ENCODE measurements at places on chromosomes 1 and 21.

DNA sequence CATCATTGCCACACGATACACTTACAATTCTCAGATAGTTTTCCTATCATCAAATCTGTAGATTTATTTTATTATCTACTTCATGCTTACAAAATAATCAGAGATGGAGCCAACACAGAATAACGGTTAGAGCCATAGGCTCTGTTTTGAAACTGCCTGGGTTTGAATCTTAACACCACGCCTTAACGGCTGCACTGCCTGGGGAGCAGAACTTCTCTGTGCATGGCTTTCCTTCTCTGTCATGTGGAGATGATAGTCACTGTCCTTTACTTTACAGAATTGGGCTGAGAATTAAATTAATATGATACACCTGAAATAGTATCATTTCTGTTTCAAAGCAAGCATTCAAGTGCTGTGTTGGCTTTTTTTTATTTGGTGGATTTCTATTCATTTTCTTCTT is 177.8 kb downstream of the HMCN1 start:
- no peak for DNase-seq

- no peak for DNase-seq
Measured at GRCh38 chr1:54136269-54136896, 16.4 kb downstream of the CDCP2 start.

GRCh38 chr1:77288275-77288674 is 6.5 kb downstream of the AK5 start:
- DNase-seq: no peak

DNA sequence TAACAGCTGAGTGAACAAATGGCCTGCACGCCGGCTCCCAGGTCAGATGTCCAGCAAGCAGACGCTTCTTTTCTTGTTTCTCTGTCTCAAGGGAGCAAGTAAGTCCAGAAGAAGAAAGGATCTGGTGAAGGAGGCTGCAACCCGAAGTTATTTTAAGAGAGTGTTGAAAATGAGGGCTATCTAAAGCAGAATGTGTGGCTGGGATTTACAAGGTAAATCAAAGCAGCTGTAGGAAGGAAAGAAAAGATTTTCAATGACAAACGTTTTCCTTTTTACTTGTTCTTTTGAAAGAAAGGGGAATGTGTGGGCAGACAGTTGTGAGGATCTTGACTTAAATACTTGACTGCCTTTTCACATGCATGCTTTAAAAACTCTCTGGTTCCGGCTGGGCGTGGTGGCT is 311.5 kb downstream of the KIF26B start:
- no peak for DNase-seq

DNA sequence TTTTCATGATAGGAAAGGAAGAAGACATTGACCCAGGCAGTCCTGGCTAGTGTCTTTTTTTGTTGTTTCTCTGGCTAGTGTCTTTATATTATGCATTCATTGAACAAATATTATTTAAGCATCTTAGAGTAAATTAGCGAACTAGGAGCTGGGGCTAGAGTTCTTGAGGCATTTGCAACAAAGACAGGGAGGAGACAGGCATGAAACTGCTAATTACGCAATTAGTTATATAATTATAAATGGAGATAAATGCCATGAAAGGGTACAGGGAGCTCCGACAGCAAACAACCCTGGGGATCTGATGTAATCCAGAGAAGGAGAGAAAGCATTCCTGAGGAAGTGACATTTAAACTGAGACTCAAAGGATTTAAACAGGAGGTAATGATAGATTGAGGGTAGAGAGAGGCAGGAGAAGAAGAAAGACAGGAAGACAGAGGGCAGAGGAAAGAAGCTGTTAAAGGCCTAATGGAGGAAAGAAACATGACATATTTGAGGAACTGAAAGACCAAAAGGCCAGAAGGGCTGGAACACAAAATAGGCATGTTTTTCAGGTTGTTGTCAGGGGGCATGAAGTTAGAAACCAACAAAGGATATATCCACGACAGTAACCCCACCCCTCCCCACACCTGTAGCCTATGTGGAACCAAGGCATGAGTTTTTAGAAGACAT is 99.5 kb upstream of the GJB5 start:
- no peak for DNase-seq

DNA sequence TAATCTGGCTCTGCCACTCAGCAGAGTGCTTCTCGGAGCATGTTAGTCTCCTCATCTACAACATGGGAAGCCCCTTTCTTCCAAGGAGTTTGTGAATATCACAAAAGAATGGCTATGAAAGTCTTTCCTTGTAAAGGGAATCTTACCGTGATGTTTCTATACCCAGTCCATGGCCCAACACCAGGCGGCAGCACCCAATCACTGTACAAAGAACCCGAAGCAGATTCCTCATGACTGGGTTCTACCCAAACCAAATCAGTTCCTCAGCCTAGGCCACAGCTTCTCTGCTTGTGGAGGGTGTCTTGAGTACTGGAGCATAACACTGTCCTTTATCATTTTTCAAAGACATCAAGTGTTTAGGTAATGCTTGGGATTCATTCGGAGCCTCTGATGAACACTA is 16.6 kb upstream of the SLFNL1 start:
- DNase-seq: no peak

DNA sequence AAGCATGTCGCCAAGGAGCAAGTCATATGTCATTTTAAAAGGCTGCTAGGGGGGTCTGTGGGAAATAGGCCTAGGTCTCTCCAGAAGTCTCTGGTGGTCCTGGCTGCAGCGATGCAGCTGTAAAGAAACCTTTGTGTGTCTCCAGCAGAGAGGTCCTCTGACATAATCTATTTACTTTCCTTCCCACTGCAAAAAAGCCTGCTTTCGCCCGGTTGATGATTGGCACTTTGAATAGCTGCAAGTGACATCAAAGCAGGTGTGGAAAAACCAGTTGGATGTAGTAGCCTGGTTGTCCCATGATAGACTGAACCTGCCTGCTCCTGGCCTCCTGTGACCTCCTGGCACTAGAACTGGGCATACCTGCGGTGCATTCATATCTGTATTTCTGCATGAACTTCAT is 13.8 kb downstream of the RASSF5 start:
- no peak for DNase-seq

- DNase-seq: no peak
Measured at GRCh38 chr1:157955221-157955620, 38.2 kb upstream of the KIRREL1 start.

- no peak for DNase-seq
Measured at GRCh38 chr1:72109916-72110315, 172.4 kb downstream of the NEGR1 start.

DNA sequence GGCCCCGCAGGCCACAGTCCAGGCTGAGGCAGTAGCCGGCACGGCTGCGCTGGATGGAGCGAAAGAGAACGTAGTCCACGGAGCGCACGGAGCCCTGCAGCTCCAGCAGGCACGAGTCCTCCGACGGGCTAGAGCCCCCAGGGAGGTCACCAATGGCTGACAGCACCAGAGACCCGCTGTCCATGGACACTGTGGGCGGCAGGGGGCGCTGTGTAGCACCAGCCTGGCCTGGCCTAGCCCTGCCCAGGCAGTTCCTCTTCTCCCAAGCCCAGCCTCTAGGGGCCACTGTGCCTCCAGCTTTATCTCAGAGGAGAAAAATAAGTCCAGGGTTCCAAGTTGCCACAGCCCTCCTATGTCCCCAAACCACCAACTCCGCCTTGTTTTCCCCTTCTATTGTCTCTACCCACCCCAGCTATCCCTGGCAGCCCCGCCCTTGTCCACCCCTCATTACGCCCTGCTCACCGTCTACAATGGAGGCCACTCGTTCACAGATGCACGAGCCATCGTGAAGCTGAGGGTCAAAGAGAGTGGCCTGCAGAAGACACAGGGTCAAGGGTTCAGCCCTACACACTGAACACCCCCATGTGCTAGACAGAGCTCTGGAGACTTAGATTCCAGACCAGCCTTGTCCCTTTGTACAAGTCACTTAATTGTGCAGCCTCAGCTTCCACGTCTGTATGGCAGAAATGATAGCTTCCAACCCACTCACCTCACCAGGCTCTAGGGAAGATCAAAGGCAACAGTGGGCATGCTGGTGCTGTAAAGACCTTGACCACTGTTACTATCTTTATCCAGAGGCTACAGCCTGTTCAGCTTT is 4.4 kb downstream of the ENTREP3 start:
- DNase-seq: peak; percentile 97

DNA sequence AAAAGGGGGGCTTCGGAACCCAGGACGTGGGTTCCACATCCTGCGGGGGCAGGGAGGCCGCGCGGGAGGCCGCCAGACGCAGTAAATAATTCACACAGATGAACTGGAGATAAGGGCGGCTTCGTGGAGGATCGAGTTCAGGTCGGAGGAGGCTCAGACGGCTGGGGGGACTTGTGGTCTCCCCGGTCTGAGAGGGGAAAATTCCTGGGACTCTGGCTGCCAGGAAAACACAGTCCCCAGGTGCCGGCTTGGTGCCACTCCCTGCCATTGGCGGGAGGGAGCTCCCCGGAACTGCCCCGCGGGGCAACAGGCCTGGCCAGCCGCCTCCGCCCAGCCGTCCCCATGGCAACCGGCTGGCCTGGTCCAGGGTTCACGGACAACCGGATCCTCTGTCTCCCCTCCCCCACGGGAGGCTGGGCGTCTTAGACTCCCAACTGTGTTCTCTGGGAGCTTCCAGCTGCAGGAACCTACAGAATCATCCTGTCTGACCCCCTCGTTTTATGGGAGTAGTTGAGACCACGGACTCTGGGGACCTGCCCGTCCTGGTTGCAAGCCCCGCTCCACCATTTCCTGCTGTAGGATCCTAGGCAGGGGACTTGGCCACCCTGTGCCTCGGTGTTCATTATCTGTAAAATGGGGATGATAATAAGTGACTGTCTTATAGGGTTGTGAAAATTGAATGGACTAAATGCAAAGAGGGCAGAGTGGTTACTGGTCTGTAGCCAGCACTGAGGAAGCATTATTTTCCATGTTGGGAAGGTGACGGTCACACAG is 9.6 kb downstream of the CAMK2N1 start:
- DNase-seq: no peak

DNA sequence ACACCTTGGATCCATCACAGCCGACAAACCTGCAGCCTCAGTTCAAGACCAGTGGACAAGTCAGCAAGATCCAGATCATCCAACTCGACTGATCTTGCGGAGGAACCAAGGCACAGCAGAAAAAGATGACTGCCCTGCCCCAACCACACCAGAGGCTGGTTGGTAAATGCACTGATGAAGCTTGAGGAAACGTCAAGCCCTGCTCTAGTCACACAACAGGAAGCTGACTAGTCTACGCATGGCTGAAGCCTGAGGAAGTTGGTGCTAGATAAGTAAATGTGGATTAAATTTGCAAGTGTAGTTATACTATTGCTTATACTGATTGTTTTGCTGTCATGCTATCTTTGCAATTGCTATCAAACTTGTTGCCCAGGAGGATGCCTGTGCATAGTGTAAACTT is 89.0 kb downstream of the LIPI start:
- DNase-seq: no peak

DNA sequence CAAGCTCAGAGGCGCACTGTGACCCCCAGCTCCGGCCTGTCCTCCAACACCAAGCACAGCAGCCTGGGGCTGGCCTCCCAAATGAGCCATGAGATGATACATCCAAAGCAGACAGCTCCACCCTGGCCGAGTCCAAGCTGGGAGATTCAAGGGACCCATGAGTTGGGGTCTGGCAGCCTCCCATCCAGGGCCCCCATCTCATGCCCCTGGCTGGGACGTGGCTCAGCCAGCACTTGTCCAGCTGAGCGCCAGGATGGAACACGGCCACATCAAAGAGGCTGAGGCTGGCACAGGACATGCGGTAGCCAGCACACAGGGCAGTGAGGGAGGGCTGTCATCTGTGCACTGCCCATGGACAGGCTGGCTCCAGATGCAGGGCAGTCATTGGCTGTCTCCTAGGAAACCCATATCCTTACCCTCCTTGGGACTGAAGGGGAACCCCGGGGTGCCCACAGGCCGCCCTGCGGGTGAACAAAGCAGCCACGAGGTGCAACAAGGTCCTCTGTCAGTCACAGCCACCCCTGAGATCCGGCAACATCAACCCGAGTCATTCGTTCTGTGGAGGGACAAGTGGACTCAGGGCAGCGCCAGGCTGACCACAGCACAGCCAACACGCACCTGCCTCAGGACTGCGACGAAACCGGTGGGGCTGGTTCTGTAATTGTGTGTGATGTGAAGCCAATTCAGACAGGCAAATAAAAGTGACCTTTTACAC is 29.1 kb downstream of the SLC19A1 start:
- no peak for DNase-seq

DNA sequence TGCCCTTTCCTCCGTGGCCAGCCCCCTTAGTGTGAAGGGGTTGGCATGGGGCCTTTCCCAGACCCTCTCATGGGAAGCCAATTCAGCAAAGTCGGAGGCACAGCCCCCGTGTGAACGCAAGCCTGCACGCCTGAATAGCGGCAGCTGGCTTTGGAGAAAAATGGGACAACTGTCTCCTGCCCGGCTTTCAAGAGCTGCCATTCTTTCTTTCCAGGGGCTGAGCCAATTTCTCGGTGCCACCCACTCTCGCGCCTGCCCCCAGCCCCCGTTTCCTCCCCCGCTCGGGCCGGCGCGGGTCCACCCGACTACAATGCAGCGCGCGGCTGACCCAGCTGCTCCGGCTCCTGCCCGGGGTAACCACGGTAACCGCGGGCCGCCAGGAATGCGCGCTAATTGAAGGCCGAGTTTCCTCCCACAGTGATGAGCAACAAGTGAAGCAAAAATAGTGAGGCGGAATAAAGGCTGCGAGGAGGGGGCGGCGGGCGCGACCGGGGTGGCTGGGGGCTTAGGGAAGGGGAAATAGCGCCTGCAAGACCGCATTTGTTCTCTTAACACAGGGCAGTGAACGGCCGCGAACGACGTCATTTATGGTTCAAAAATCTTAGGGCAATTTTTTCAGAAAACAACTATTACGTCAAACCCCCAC is 27.8 kb downstream of the ILDR2 start:
- no peak for DNase-seq

DNA sequence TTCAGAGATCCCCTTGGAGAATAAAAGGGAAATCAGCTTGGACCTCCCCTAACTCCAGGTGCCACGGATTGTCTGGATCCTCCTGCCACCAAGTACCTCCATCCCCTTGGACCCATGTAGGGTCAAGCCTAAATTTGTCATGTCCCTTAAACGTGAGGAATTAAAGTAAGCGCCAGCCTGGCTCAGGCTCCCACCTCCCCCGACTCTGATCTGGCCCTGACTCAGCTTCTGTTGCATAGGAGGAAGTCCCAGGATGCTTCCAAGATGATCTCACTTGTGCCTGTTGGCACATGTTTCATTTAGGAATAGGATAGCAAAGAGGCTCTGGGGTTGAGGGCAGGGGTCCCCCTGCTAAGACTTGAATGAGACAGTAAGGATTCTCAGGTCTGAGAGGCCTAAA is 231.9 kb upstream of the JUN start:
- no peak for DNase-seq

DNA sequence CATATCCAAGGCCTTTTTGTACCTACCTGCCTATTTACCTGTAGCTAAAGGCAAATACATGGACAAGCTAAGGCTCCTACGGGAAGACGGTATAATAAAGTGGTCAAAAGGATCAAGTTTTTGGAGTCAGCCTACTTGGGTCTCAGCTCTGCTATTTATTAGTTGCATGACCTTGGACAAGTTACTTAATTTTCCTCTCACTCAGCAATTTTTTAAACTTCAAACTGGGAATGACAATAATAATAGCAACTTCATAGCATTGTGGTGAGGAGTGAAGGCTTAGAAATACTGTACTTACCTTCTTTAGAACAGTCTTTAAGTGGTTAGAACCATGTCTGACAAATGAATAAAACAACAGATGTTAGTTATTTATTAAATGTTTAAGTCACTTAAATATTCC is 60.2 kb upstream of the SLC35F3 start:
- no peak for DNase-seq
